ENCODE measurements at places on chromosomes 4 and X.
A peak's percentile ranks its signal among the peaks of the same experiment; 100 is the strongest.

- no peak for DNase-seq
Measured at GRCh38 chr4:612749-613125, 12.6 kb upstream of the PDE6B start.

GRCh38 chr4:186240848-186241491 is 13.7 kb downstream of the KLKB1 start:
- DNase-seq, result no peak

- no peak for DNase-seq
Measured at GRCh38 chr4:109615742-109616141, 55.7 kb downstream of the MCUB start.

DNA sequence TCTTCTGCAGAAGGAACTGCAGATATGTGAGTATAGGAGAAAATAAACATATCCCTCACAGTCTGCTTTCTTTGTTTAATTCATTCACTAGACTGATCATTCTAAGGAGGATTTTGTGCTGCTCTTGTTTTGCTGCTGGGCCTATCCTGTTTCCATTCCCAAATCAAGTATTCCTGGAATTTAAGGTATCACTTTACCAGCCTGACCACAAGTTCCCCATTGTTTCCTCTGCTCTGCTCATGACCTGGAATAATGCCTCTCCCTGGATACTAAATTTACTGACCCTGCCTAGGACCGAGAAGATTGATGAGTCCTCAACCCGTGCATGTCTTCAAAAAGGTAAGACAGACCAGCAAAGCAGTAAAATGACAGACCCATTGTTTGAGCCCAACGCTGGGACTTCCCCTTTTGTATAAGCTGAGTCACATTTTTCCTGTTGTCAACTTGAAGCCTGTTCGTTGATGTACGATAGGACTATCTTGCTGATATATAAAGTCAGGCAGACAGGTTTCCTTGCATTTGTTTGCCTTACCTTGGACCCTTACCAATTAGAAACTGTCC is 85.5 kb upstream of the TET2 start:
- peak; percentile 44 for DNase-seq

DNA sequence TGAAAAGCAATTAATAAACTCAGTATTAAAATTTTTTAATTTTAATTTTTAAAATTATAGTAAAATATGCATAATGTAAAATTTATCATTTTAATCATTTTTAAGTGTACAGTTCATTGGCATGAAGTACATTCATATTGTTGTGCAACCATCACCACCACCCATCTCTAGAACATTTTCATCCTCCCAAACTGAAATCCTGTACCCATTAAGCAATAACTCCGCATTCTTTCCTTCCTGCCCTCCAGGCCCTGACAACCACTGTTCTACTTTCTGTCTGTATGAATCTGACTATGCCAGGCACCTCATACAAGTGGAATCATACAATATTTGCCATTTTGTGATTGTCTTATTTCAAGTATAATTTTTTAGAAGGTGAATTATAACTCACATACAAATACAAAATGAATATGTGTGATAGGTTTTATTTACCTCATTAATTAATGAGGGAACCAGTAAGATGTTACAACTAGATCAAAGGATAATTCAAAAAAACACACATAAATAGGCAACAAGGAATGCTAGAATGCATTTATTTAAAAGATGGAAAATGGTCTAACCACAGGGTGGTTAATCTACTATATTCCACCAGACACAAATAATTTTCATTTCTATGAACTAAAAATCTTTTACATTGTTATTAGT is 13.1 kb upstream of the AFF1 start:
- DNase-seq, result no peak

GRCh38 chrX:96704629-96705028 is 20.0 kb downstream of the DIAPH2 start:
- no peak for DNase-seq

GRCh38 chr4:146063143-146063542 is 112.4 kb upstream of the LSM6 start:
- no peak for DNase-seq

- no peak for DNase-seq
Measured at GRCh38 chrX:70172221-70172620, 5.1 kb upstream of the DGAT2L6 start.

GRCh38 chrX:26411045-26411444 is 195.1 kb downstream of the MAGEB5 start:
- DNase-seq, result no peak

DNA sequence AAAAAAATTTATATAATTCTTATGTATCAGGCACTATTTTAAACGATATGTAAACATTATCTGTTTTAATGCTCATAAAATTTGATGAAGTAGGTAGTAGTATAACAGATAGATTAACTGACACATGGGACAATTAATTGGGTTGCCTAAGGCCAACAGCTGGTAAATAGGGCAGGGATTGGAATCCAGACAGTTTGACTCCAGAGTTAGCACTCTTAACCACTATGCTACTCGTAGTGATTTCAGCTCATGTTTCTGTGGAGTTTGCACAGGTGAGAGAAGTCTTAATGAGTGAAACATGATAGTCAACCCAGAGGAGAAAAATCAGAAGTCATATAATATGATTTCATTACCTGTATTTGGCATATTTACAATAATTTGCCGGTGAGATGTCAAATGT is 126.0 kb upstream of the WDFY3 start:
- DNase-seq, result no peak

GRCh38 chr4:139188648-139189416 is 11.8 kb upstream of the ELF2 start:
- no peak for DNase-seq

- peak; percentile 57 for DNase-seq
Measured at GRCh38 chr4:122045533-122045932, 93.7 kb upstream of the TRPC3 start.

- no peak for DNase-seq
Measured at GRCh38 chr4:6217716-6218381, 17.5 kb upstream of the JAKMIP1 start.

DNA sequence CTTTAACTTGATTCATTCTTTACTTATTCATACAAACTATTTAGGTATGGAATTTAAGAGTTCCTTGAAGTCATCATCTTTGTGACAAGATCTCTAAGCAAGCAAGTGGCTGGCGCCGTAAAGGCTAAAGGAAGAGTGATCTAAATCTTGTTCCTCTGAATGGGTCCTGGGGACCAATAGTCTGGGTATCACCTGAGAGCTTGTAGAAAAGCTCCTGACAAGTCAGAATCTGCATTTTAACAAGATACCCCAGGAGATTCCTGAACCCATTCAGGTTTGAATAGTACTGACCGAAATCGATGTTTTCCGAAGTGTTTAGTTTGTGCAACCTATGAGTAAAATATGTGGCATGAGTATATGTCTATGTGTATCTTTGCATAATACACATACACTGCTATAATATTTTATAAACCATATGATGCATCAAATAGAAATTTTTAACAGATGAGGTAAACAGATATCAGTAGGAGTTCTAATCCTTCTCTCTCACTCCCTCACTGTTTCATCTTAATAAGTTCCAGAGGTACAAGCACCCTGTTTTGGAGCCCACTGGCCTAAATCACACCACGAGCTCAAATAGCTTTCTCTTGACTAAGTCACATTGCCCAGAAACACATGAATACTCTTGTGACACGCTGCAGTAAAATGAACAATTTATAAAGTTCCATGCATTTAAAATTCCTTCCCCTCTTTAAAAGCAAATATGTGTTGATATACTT is 170.0 kb downstream of the RELL1 start:
- DNase-seq, result no peak
